Stimulated activated CD4-positive, alpha-beta T cell treated with anti-CD3 and anti-CD28 coated beads, TNF-alpha, amount 100 ng/mL, for 1 hour (primary cell): ENCODE measurements at places on chromosomes 2 and 18.

DNA sequence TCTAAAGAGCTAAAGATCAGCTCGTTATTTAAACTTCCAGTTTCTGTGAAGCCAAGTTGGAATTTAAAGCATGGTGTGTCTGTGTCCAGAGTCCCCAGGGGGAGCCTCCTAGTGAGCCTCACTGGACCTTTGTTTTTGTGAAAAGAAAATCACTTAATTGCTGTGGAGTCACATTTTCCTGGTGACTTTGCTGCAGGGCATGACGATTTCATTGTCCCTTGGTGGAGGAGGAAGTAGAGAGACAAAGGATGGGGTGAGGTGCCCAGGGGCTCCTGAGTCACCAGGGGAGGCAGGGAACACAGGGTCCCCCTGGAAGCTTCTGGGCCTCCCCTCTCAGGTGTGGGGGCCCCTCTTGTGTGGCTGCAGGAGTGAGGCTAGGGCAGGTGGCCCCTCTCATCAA, 19.7 kb downstream of the ATP6V1C2 start:
- DNase-seq = no peak

- DNase-seq = no peak
Measured at GRCh38 chr2:233418052-233418760, 63.9 kb downstream of the DGKD start.

DNA sequence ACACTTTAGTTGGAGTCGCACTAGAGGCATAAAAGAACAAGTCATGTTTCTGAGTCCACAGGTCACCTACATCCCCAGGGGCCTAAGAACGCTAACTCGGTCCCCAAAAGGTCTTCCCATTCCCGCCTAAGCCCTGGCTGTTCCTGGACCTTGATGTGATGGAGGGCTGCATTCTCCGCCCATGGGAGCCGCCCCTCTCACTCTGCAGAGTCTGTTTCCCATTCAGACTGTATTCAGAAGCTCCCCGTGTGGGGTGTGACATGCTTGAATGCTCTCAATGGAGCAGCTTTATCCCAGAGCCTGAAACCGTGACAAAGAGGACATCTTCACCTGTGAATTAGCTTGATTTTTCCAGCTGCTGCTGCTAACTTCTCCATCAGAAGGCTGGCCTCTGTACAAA, 319.0 kb upstream of the KLHL29 start:
- DNase-seq = no peak

DNA sequence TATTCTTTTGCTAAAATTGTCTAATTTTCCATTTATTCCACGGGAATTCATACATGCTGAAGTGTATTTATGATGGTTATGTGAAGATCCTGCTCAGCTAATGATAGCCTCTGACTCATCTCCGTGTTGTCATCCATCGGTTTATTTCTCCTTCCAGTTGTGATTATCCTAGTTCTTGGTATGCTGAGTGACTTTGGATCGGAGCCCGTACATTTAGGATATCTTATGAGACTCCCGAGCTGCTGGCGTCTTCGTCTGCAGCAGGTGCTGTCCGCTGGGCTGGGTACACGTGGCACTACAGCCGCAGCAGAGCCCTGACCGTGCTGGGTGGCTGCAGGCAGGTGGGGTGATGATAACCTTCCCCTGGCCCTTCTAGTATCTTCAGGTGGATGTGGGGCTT, 40.1 kb upstream of the GALR1 start:
- DNase-seq = no peak

GRCh38 chr2:42186366-42186765, 17.2 kb downstream of the EML4 start:
- DNase-seq = no peak

GRCh38 chr2:160254189-160254762, 54.2 kb upstream of the ITGB6 start:
- no peak for DNase-seq

DNA sequence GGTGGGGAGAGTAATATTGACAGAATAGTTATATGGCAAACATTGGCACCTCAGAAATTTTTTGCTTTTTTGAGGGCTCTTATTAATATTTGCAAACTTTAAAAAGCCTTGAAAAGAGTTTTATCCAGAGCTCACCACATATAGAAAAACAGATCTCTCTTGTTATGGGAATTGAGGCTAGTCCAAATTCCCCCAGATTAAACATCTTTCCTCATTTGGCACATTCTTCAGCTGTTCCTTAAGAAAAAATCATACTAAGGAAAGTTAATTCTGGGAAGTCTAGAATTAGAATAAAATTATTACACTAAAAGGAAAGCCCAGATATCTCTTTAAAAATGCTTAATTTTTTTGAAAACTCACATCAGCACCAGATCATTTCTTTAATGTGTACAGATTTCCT, 5.6 kb downstream of the TFPI start:
- no peak for DNase-seq

- no peak for DNase-seq
Measured at GRCh38 chr2:102000813-102001766, 9.3 kb downstream of the IL1R2 start.

GRCh38 chr2:11695576-11695975, 25.6 kb upstream of the NTSR2 start:
- DNase-seq = no peak

- DNase-seq = no peak
Measured at GRCh38 chr2:226118471-226119429, 680.9 kb downstream of the IRS1 start.

DNA sequence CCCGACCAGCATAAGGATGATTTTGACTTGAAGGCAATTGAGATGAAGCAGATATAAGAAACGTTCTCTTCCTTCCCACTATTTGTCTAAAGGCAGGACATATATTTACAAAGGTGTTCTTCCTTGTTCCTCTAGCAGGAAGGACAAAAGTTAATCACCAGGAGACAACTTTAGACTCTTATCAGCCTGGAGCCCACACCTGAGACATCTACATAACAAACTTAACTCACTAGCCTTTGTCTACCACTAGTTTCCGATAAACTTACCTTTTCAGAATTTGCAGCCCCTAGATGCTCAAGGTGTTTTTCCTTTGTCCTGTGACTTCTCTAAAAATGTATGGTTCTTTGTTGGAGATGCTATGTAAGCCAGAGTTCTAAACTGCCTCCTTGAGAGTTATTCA, 1047.8 kb upstream of the NXPH2 start:
- DNase-seq = no peak

GRCh38 chr2:127662937-127663565, 12.3 kb downstream of the LIMS2 start:
- DNase-seq = no peak

- DNase-seq = no peak
Measured at GRCh38 chr2:127173057-127173456, 47.0 kb downstream of the CYP27C1 start.

DNA sequence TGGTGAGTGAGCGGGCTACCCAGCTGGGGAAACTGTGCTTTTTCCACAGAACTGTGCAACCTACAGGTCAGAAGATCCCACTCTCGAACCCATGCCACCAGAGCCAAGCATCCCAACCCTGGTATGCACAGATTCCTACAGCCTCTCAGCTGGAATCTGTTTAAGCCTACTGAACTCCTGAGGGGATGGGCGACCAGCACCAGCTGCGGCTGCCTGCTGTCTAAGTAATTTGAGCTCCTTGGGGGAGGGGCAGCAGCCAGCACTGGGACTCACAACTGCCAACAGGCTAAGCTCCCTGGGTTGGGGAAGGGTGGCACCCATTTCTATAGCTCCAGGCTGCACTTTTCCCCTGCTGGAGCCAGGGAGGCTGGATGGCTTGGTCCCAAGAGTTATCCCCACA, 11.8 kb downstream of the CYP27C1 start:
- DNase-seq = no peak

- no peak for DNase-seq
Measured at GRCh38 chr2:64678771-64679590, 25.3 kb upstream of the SERTAD2 start.

DNA sequence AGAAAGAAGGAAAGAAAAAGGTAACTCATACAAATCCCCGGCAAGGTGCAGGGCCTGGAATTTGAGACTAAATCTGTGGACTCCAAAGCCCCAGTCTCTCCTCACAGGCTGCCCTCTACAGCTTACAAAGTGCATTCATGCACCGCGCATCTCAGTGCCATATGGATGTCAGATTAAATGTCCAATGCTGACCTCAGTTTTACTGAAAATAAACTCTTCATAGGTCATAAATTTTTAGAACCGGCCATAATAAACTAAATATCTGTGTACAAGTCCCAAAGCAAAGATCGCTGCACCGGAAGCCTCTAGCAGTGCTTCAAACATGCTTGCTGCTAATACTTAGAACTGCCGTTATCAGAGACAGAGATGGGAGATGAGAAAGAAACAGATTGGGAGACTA, 17.7 kb downstream of the ST6GAL2 start:
- no peak for DNase-seq

- no peak for DNase-seq
Measured at GRCh38 chr2:212595036-212595654, 56.5 kb upstream of the ERBB4 start.

- no peak for DNase-seq
Measured at GRCh38 chr2:168293766-168294165, 46.4 kb upstream of the STK39 start.

DNA sequence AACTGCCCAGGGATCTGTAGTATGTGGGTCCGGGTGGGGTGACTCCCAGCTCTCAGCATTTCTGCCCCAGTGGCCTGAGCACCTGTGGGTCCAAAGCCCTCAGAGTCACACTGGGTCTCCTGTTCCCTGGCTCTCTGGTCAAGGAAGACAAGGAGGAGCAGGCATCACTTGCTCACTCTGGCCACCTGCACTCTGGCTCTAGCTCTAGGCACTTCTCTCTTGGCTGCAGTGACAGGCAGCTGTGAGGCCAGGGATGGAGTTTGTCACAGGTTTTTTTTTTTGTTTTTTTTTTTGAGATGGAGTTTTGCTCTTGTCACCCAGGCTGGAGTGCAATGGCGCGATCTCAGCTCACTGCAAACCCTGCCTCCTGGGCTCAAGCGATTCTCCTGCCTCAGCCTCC, 84.6 kb downstream of the HS1BP3 start:
- no peak for DNase-seq

DNA sequence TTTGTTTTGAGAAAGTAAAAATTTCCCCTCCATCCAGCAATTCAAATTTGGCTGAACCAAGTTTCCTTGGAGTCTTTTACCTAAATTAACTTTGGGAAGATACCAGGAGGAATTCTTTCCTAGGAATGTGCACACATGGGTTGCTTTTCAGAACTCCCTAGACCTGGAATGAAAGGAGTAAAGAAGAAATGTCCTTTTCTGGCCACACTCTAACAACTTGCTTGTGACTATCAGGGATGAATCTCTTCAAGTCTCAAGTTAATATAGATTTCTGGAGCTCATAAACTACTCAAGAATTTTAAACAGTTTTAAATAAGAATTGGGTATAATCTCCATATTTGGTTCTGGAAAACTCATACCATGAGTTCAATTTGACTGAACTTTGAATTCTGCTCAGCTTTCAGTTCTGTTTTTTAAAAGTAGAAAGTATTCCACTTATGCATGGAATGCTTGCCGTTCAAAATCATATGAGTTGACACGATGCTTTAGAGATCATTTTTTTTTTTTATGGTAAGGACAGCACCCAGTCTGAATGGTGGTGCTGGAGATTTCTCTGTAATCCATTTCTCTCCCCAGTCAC, 7.7 kb downstream of the RASGRP3 start:
- no peak for DNase-seq

DNA sequence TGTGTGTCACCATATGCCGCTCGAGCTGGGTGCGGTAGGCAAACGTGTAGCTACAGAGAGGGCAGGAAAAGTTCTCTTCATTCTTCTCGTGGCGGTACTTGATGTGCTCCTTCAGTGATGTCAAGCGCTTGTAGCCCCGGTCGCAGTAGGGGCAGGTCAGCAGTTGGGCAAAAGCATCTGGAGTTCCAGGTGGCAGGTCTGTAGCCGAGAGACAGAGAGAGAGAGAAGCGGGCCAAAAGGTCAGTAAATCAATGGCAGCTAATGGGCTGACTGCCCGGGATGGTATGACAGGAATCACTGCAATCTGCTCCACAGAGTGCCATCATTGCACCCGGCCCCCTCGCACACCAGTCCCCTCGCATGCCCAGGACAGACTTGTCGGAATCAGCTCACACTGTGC, 116.0 kb downstream of the ZEB2 start:
- DNase-seq = no peak

DNA sequence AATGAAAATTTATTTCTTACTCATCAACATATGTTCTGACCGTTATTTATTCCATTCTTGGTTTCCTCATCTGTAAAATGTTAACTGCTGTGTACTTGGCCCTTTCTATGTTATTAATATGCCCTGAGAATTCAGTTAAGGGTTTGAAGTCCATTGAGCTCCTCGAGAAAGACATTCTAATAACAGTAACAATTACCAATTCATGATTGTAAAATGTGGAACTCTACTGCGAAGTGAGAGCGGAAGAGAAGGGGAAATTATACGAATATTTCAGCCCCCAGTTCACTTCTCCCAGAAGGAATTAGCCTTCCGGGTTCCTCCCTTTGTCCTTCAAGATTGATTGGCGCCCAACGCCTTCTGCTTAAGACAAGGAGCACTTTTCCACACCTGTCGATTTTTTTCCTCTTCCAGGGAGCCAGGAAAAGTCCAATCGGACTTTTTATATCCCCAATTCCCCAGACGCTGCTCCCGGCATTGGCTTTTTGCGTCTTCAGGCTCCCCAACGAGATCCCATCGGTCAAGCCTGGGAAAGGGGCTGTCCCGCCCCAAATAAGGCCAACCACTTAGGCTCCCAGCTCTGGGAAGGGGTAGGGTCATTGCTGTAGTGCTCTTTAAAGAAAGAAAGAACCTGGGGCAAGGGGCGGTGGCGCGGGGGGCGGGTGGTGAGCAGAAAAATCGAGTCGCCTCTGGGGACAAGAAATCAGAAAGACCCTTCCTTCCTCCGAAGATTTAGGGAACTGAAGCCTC, 1.6 kb downstream of the DSC2 start:
- DNase-seq = no peak

DNA sequence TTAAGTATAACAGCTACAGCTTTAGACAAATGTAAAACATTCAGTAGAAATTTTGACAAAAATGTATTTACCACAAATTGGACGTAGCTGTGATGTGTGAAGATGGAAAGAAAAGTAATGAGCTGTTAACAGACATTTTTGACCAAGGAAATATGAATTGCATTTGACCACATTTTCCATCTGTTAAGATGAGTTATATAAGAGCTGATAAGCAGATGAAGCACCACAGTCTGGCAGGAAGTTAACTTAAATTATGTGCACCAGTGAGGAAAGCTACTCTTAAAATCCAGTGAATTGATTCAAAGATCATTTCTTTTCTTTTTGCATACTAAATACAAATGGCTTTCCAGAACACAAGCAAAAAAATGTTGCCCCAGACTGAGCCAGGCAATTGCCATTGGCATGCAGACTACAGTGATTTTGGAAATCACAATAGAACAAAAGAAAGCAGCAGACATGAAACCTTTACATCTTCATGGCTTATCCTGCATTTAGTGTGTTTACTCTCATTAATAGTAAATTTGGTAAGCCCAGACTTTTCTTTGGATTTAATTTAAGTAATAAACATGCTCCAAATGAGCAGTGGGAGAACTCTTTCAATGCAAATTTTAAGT, 493.7 kb downstream of the TMX3 start:
- no peak for DNase-seq
